ENCODE measurements at places on chromosomes 12 and 14.
A peak's percentile ranks its signal among the peaks of the same experiment; 100 is the strongest.

DNA sequence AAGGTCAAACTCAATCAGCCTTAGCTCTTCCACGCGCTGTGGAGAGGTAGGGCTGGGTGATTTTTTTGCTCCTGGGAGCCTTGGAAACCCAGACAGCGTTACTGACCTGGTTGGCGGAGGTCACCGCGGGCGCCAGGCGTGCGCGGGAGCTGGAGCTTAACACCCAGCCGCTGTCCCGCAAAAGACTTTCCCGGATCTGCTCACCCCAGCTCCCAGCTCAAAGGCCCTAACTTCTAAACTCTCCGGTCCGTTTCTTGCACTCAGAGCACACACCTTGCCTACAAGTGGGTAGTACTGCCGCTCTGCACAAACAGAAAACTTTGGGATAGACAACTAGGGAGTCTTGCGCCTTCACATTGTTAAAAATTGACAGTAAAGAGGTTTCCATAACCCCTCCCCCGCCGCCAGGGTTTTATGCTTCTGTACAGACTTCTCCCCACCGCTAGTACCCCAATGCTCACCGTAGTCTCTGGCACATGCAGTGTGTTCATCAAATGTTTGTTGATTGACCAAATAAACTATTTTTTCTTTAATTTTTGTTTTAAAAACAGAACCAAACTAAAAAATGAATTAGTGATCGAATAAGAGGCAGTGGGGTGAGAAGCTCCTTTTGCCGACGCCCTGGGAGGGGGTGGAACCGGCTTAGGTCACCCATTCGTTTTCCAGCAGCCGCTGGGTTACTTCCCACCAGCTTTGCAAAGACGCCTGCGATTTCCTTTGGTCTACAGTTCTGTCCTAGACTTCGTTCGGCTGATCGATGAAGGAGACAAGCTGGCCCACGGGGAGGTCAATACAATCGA, 12.7 kb upstream of the TBX3 start:
- DNase-seq = no peak
- H3K27me3 ChIP-seq = peaks cover 64% of the 10 kb centered on the region

DNA sequence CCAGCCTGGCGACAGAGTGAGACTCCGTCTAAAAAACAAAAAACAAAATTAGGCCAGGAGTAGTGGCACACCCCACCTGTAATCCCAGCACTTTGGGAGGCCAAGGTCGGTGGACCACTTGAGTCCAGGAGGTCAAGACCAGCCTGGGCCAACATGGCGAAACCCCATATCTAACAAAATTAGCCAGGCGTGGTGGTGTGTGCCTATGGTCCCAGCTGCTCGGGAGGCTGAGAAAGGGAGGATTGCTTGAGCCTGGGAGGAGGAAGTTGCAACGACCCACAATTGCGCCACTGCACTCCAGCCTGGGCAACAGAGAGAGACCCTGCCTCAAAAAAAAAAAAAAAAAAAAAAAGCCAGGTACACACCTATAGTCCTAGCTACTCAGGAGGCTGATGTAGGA, 37.0 kb downstream of the KDM2B start:
- H3K36me3 ChIP-seq = no peaks in the 10 kb centered on the region
- H3K27me3 ChIP-seq = no peaks in the 10 kb centered on the region
- no peak for DNase-seq
- peaks cover 10% of the 10 kb centered on the region for H3K4me1 ChIP-seq
- H3K27ac ChIP-seq = no peak overlapping the region
- H3K4me3 ChIP-seq = no peak overlapping the region

- H3K36me3 ChIP-seq = peaks cover 18% of the 10 kb centered on the region
- H3K27ac ChIP-seq = peak overlapping the region; percentile 97
- peak overlapping the region; percentile 97 for H3K4me3 ChIP-seq
- no peaks in the 10 kb centered on the region for H3K27me3 ChIP-seq
These were observed 412 bp upstream of the SNW1 start for GRCh38 chr14:77761205-77761931.

DNA sequence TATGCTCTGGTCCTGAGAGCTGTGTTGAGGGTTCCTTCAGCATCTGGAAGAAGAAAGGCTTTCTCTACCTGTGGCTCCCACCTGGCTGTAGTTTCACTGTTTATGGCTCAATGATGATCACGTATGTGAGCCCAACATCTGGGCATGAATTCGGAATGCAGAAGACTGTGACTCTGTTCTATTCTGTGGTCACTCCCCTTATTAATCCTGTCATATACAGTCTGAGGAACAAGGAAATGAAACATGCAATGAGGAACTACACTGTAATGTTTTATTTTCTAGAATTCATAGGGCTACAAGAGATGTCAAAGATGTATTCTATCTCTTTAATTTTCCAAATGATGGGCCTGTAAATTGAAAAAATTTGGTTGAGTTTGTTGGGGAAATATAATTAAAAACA, 10.8 kb upstream of the OR11G2 start:
- H3K27ac ChIP-seq = no peak overlapping the region
- H3K4me3 ChIP-seq = no peak overlapping the region
- no peaks in the 10 kb centered on the region for H3K36me3 ChIP-seq
- no peaks in the 10 kb centered on the region for H3K27me3 ChIP-seq

GRCh38 chr12:96177013-96177412, 17.2 kb upstream of the ELK3 start:
- H3K27ac ChIP-seq = peak overlapping the region; percentile 82
- H3K27me3 ChIP-seq = peaks cover 9% of the 10 kb centered on the region
- H3K4me1 ChIP-seq = peaks cover 8% of the 10 kb centered on the region
- DNase-seq = no peak
- peak overlapping the region; percentile 44 for H3K4me3 ChIP-seq

DNA sequence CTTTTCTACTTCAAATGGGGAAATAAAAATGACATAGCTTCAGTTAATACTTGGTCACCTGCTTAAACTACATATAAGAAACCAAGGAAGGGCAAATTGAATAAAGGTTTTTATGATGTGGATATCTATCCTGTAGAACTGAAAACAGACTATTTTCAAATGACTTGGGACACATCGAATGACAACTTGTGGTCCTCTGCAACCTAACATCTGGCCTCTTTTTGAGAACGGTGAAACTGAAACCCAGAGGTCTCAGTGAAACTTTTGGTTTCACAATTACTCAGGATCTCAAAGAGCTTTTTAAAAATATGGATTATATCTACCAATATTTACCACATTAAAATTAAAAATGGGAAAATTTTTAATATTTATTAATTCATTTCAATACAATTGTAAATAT, 65.2 kb downstream of the PPP2R5E start:
- H3K4me3 ChIP-seq = peak overlapping the region; percentile 82
- peak overlapping the region; percentile 95 for H3K27ac ChIP-seq

DNA sequence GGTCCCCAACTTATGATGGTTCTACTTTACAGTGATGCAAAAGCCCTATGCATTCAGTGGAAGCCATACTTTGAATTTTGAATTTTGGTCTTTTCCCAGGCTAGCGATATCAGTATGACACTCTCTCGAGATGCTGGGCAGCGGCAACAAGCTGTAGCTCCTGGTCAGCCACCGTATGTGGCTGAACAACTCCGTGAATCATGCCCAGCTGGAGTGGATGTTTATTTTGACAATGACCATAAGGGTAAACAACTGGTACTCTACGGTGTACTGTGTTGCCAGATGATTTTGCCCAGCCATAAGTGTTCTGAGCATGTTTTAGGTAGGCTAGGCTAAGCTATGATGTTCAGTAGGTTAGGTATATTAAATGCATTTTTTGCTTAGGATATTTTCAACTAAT, 8.2 kb upstream of the ZNF410 start:
- H3K4me3 ChIP-seq = no peak overlapping the region
- no peak overlapping the region for H3K27ac ChIP-seq
- no peaks in the 10 kb centered on the region for H3K4me1 ChIP-seq

DNA sequence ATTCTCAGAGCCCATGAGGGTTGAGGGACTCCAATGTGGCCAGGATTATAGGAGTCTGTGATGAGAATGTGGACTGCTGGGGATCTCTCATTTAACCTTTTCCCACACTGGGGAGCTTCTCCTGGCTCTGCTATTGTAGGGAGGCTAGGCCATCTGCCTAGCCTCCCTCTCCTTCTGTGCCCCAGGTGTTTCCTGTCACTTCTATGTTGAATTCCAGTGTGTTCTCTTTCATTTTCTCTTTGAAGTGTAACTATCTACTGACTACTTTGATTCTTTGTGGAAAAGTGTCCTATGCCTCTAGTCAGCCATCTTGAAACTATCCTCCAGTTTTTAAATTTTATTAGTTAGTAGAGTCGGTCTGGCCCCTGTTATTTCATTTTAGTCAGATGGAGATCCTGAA, 53.4 kb upstream of the ABCD2 start:
- no peaks in the 10 kb centered on the region for H3K4me1 ChIP-seq
- no peak for DNase-seq
- peaks cover 25% of the 10 kb centered on the region for H3K36me3 ChIP-seq
- H3K27ac ChIP-seq = no peak overlapping the region
- H3K27me3 ChIP-seq = peaks cover 11% of the 10 kb centered on the region

DNA sequence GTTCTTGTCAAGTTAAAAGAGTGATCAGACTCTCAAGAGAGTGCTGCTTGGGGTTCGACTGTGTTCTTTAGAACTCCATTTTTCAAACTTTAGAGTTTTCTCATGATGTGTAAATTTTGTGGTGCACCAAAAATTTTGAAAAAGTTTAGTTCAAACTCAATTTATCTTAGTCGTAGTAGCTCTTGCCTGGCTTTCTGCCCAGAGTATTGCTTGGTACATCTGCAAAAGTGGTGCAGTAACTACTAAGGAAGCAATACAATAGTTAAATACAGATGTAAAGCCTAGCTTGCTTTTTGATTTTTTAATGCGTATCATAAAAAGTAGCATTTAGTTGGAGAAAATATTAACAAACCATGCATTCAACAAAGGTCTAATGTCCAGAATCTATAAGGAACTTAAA, 9.5 kb upstream of the CCDC91 start:
- H3K27ac ChIP-seq = no peak overlapping the region
- no peaks in the 10 kb centered on the region for H3K4me1 ChIP-seq
- H3K36me3 ChIP-seq = peaks cover under 1% of the 10 kb centered on the region
- H3K27me3 ChIP-seq = peaks cover 16% of the 10 kb centered on the region
- H3K4me3 ChIP-seq = no peak overlapping the region

GRCh38 chr12:24902511-24903328, 46.2 kb downstream of the BCAT1 start:
- H3K27me3 ChIP-seq = peaks cover 27% of the 10 kb centered on the region
- H3K36me3 ChIP-seq = peaks cover 11% of the 10 kb centered on the region
- DNase-seq = no peak
- peak overlapping the region; percentile 40 for H3K27ac ChIP-seq

GRCh38 chr12:51415931-51416330, 8.7 kb upstream of the SLC4A8 start:
- no peak overlapping the region for H3K4me3 ChIP-seq
- H3K4me1 ChIP-seq = peaks cover 4% of the 10 kb centered on the region
- no peaks in the 10 kb centered on the region for H3K36me3 ChIP-seq

DNA sequence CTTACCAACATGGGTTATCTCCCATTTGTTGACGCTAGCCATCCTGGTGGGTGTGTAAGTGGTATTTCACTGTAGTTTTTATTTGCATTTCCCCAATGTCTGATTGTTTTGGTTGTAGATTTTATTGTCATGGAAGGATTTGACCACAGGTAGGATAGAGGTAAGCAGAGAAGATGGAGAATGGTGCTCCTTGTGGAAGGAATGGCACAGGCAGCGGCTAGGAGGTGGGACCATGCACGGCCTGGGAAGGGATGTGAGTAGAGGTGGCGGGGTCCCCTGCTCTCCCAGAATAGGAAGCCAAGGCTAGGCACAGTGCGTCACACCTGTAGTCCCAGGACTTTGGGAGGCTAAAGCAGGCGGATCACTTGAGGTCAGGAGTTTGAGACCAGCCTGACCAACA, 41.4 kb downstream of the PHETA1 start:
- no peak overlapping the region for H3K4me3 ChIP-seq
- no peaks in the 10 kb centered on the region for H3K36me3 ChIP-seq
- DNase-seq = no peak
- no peak overlapping the region for H3K27ac ChIP-seq
- peaks cover 10% of the 10 kb centered on the region for H3K4me1 ChIP-seq
- peaks cover 15% of the 10 kb centered on the region for H3K27me3 ChIP-seq

GRCh38 chr12:32437095-32437515, 37.7 kb downstream of the FGD4 start:
- H3K4me3 ChIP-seq = no peak overlapping the region
- H3K4me1 ChIP-seq = no peaks in the 10 kb centered on the region
- H3K27me3 ChIP-seq = peaks cover 2% of the 10 kb centered on the region
- H3K36me3 ChIP-seq = no peaks in the 10 kb centered on the region

DNA sequence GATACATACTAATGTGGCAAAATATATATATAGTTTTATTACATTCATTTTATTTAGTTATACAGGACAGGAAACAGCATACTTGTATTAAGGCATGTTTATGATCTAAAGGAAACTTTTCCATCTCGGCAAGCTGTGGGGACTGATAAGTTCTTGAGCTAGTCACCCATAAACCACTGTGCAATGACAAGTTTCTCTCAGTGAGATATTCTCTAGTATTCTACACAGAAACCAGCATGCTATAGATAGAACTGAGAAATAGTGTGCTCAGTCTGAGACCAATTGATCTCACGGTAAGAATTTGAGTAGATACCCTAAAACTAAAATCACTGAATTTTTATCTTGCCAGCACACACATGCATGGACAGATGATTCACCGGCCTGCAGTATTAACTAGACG, 717.6 kb upstream of the NOVA1 start:
- no peaks in the 10 kb centered on the region for H3K36me3 ChIP-seq
- H3K4me3 ChIP-seq = no peak overlapping the region
- H3K4me1 ChIP-seq = no peaks in the 10 kb centered on the region
- no peak for DNase-seq

- H3K27me3 ChIP-seq = no peaks in the 10 kb centered on the region
- H3K4me3 ChIP-seq = no peak overlapping the region
- peaks cover 2% of the 10 kb centered on the region for H3K4me1 ChIP-seq
- no peak for DNase-seq
- no peaks in the 10 kb centered on the region for H3K36me3 ChIP-seq
- no peak overlapping the region for H3K27ac ChIP-seq
These were observed 13.7 kb downstream of the MCRS1 start for GRCh38 chr12:49554266-49554665.

DNA sequence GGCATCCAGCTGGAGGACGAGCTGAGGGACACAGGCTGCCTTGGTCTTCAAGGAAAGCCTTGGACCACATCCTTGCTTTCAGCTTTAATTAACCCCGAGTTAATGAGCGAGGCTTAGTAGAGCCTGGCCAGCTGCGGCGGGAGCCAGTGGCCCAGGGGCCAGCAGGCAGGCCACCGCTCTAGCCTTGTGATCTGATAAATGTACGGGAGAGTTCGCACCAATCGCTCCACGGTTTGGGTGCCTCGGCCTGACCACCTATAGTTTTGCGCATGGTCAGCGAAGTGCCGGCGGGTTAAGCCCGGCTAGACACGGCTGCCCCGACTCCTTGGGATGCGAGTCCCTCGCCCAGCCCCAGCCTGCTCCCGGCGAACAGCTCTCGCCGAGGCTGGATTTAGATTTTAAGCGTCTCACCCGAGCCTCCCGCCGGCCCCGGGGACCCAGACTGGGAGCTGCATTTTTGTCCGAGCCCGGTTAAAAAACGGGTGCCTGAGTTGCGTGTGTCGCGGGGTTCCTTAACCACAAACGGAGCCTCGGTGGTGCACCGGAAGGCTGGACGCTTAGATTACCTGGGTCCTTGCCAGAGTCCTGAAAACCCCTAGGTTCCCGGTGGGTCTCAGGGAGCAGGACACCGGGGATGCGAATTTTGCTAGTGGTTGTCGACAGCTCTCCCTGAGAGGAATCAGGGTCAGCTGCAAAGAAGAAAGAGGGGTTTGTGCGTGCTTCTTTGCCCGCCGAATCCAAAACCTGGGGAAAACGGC, 2.9 kb upstream of the HOXC12 start:
- H3K4me1 ChIP-seq = peaks cover 21% of the 10 kb centered on the region
- H3K27ac ChIP-seq = no peak overlapping the region
- H3K36me3 ChIP-seq = peaks cover 5% of the 10 kb centered on the region
- peaks cover 62% of the 10 kb centered on the region for H3K27me3 ChIP-seq
- no peak overlapping the region for H3K4me3 ChIP-seq
